Hematopoietic multipotent progenitor cell treated with erythropoietin and hydrocortisone succinate and interleukin-3 and kit ligand, for 6 days (in vitro differentiated cells): ENCODE measurements at places on chromosomes 12 and 14.
A peak's percentile ranks its signal among the peaks of the same experiment; 100 is the strongest.

GRCh38 chr14:71322655-71323250 lies 415.5 kb downstream of the PCNX1 start:
- DNase-seq = peak; percentile 67

DNA sequence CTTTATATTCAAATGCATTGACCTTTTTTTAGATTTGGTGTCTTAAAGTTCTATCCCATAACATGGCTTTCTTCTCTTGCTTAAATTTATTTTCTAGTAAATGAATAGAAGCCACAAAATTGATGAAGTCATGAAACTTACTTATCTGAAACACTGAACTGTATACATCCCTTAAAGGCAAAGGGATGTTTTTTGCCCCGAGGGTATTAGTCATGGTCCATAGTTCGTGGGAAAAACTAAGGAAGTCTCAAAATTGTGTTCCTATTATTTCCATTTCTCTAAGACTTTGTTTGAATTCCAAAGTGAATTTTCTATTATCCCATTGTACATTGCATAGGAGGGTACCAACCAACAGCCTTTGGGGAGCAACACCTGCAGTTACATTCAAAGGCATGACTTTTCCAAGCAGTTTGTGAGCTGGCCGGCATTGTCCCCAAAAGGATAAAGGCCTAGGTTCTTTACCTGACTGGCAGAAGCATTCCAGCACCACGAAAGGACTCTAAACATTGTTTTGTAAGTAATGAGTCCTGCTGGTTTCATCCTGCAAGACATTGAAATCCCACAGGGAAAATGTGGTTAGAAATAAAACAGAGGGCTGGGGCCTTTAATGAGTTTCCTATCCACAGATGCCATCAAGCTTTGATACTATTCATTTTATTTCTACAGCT lies 473.5 kb downstream of the PRKD1 start:
- DNase-seq = no peak

GRCh38 chr12:42143452-42144157 lies 1.1 kb downstream of the GXYLT1 start:
- peak; percentile 50 for DNase-seq

- peak; percentile 50 for DNase-seq
These were observed 163.4 kb downstream of the SAMD4A start for GRCh38 chr14:54730156-54730961.

GRCh38 chr14:102437997-102438915 lies 71.3 kb downstream of the ANKRD9 start:
- DNase-seq = peak; percentile 90

- peak; percentile 66 for DNase-seq
These were observed 512 bp downstream of the POU6F1 start for GRCh38 chr12:51217133-51217967.

DNA sequence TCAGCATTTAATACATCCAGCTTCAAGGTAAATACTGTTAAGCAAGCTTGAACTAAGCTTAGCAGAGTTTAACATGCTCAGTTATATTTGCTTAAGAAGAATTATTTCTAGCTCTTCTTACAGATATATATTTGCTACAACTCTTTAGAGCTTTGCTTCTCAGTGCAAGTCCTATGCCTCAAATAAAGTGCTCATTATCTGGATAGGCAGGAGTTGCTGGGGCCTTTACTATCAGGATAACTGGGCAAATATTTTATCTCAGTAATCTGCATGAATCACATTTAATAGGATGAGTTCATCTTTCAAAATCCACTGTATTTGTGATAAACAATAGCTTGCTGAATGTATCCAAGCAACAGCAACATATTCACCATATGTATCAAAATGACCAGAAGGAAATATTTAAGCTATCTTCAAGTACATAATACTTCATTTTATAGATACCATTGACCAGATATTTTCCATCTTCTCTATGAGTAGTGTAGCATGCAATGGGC lies 187.6 kb downstream of the NOVA1 start:
- DNase-seq = no peak

DNA sequence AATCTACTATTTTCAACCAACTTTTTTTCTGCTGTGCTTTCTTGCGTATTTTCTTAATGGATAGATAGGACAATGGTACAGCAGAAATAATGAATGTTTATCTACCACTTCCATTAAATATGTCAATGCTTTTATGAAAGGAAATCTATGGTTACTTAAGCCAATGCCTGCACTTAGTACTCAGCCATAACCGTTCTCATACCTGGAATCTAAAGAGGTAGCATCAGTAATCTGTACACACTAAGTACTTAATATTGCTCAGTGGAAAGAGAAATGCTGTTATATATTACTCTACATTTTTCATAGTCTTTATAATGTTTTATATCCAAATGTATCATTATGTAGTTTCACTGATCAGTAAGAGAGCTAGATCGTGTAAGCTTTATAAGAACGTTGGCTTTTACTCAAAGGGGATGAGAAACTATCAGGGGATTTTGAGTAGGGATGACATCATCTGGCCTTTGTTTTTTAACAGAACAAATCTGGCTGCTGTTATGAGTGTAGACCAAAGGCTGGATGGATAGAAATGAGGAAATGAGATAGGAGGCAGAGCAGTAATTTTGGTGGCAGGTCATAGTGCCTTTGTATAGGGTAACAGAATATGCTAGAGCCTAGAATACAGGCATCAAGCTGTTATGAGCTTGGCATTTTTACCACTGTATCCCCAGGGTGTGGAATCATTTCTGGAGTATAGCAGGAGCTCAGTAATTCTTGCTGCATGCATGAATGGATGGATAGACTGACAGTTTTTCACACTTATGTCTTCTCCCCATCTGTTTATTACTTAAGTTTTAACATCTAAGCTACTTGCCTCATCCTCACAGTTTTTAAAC lies 34.0 kb downstream of the ALG10B start:
- DNase-seq = no peak

- DNase-seq = no peak
These were observed 182.9 kb upstream of the GRIN2B start for GRCh38 chr12:14164266-14164665.

DNA sequence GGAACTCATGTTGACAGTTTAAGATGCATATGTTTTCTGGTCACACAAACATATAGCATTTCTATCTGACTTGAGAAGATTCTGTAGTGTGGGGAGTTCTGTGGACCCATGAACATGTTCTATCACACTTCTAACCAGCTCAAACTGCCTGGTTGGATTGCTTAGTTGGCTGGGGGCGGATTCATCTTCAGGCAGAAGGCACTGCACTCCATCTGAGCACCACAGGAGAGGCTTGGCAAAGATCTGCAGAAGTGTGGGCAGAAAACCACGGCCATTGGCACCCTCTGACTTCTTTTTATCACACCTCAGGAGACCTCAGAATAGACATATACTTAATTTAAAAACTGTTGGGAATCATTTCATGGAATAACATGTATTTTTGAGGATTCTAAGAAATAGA lies 68.5 kb downstream of the LIN7A start:
- DNase-seq = no peak

- no peak for DNase-seq
These were observed 164.7 kb upstream of the CCND2 start for GRCh38 chr12:4108803-4109345.

- no peak for DNase-seq
These were observed 79.8 kb downstream of the PLEKHG3 start for GRCh38 chr14:64784006-64784405.

- no peak for DNase-seq
These were observed 383.4 kb downstream of the VRK1 start for GRCh38 chr14:97180304-97181200.

DNA sequence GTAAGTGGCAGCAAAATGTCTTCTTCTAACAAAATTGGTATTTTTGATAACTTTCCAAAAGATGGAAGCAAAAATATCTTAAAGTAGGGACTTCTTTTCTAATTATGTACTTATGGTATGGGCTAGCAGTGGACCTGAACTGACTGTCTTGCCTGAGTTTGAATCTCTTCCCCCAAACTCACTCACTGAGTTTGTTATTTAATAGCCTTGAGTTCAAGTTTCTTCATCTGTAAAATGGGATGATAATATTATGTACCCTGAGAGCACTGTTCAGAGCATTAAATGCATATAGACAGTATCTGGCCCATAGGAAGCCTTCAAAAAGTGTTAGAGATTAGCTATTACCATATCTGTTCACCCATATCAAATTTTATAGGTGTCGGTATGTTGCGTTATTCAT lies 210.4 kb upstream of the NUDT4 start:
- no peak for DNase-seq

DNA sequence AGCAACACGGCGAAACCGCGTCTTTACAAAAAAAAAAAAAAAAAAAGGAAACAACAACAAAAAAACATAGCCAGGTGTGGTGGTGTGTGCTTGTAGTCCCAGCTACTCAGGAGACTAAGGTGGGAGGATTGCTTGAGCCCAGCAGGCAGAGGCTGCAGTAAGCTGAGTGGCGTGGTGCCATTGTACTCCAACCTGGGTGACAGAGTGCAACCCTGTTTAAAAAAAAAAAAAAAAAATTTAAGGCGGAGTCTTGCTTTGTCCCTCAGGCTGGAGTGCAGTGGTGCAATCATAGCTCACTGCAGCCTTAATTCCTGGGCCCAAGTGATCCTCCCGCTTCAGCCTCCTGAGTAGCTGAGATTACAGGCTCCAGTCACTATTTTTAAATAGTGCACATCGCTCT lies 18.2 kb upstream of the FIGNL2 start:
- DNase-seq = no peak

DNA sequence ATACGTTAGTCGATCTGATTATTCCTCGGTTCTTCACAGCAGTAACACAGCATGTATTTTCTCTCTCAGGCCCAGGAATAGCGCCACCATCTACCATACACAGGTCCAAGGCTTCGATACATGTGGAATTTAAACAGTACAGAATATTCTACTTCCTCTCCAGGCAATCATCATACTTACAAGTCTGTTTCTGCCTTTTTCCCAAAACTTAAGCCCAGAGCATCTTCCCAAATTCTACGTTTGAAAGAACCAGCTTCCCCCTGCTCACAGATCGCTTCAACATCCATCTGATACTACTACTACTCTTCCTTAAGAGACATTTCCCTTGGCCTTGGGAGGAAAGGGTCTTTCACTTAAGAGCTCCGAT lies 626 bp downstream of the TXNDC16 start:
- peak; percentile 76 for DNase-seq

DNA sequence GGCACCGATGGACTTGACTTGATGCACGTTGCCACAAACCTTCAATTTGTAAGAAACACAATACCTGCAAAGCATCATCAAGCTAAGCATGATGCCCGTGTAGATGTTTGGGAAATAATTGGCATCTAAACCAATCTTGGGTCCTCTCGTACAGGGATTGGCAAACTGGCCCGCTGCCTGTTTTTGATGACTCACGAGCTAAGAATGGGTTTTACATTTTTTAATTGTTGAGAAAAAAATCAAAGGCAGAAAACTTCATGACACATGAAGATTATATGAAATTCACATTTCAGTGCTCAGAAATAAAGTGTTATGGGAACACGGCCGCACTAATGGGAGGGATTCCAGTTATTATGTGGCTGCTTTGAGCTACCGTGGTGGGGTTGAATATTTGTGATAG lies 10.9 kb downstream of the MTA1 start:
- DNase-seq = no peak

- DNase-seq = no peak
These were observed 31.5 kb upstream of the SYNDIG1L start for GRCh38 chr14:74457565-74457895.

DNA sequence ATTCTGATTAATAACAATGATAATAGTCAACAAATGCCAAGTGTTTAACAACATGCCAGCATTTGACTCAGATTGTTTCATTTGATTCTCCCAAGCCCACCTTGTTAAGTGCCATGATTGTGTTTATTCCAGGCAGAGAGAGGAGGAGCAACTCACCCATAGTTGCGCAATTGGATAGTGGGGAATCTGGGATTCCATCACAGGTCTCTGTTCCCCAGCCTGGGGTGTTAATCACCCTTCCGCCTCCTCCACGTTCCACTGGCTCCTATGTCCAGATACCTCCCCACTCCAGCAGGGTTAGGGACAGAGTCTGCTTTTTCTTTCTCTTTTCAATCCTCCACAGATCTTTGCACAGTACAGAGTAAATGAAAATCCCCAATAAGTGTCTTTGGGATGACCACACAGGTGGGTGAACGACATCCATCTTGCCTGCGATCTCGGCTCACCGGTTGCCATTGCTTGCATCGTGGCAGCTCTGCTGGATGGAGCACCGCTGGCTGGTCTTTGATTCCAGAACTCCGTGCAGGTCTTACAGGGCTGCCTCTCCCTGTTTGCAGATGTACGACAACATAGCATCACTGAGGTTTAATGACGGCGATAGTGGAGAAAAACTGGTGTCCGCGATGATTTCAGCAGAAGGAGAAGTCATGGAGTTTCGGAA lies 78.8 kb downstream of the DNAH10 start:
- DNase-seq = no peak

DNA sequence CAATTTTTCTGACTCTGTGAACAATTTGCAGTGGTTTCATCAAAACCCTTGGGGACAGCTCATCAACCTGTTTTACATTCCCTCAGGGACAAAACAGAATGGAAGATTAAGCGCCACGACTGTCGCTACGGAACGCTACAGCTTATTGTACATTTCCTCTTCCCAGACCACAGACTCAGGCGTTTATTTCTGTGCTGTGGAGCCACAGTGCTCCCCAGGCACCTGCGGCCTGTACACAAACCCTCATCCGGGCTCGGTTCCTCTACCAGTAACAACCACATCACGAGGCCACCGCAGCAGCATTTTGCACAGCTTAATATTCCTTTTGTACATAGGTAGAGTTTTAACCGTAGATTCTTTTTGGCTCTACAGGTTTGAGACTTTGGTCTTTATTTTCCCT lies 397.4 kb upstream of the OR4E1 start:
- DNase-seq = peak; percentile 75

DNA sequence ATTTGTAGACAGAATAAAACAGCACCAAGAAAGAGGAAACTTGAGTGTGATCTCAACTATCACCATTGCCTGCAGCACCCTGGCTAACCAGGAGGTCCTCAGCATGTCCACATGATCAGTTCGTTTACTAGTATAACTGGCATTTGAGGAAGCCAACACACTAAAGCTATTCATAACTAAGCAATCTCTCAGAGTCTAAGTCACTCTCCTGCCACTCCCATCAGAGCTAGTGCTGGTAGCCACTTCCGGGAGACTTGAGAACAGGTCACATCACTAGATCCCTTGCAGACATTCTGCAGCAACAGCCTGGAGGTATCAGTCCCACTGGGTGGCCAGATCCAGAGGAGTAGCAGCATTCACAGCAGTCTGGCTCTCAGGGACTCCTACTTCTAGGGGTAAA lies 352.9 kb upstream of the OR4E1 start:
- DNase-seq = no peak

DNA sequence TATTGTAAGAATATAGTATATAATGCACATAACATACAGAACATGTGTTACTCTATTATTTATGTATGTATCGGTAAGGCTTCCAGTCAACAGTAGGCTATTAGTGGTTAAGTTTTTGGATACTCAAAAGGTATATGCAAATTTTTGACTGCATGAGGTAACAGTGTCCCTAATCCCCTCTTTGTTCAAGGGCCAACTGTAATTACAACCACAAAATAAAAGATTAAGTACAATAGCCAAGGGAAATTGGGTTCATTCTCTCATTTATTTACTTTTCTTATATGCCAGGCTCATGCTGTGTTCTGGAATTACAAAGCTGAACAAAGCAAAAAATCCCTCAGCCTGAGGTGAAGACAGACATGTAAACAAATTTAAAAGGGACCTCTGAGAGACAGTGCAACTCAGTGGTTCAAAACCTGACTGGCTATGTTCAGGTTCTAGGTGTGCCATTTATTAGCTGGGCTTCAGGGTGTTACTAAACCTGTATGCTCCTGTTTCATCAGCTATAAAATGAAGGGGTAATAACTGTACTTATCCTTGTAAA lies 43.4 kb upstream of the TSPAN8 start:
- no peak for DNase-seq
